ENCODE measurements at places on chromosomes 12 and 14.

DNA sequence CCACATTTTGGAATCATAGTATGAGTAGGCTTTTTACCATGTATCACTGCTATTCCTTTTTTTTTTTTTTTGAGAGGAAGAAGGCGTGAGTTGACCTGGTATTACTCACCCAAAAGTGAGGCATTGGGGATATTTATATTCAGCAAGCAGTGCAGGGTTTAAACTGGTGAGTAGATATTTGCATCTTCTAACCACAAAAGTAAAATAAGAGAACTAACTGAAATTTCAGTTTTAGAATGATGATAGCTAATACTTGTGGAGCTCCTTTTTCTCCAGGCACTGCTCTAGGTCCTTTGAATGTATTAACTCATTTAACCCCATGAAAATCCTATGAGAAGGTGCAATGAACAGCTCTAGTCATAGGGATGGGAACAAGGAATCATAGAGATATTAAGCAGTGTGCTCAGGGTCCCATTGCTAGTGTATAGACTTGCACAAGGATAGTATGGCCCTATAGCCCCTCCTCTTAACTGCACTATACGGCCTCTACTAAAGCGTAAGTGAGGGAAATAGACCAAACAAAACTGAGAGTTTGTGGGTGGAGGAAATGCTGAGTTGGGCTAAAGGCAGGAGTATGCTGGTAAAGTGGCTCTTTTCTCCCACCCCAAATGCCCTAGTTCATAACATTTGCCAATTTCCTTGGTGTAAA is 104.3 kb upstream of the MAX start:
- DNase-seq = no peak

GRCh38 chr14:36524874-36525745 is 5.1 kb upstream of the NKX2-1 start:
- DNase-seq = no peak

GRCh38 chr12:2138871-2139308 is 86.1 kb downstream of the CACNA1C start:
- DNase-seq = no peak

- no peak for DNase-seq
These were observed 16.1 kb upstream of the IFNG start for GRCh38 chr12:68175557-68176061.

DNA sequence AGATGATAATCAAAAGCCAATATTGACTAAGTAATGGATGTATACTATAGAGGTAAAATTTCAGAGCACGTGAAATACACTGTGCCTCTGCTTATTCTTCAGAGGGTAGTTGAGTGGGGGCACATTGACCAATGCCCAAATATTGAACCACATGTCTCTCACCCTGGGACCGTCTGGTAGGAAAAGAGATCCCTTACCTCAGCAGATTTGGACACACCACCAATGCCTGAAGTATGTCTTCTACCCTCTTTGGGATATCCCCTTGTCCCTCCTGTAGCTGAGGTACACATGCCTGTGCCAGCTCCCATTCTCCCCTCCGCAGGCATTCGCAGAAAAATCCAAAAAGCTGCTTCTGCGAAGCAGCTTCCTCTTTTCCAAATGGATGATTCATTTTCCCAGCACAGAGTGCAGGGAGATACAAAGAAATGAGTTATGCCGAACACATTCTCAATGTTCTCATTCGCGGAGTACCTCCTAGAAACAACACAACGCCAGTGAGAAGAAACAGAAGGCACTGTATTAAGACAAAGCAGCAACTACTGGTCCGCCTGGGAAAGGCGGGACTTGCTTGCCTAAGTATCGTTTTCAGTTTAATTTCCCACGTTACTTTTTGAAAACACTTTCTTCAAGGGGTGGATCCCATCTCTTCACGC is 691 bp downstream of the ZFYVE26 start:
- no peak for DNase-seq

- DNase-seq = no peak
These were observed 18.1 kb upstream of the TIGAR start for GRCh38 chr12:4302881-4303280.

GRCh38 chr14:29453045-29453444 is 474.6 kb downstream of the PRKD1 start:
- no peak for DNase-seq

- no peak for DNase-seq
These were observed 34.6 kb upstream of the EVL start for GRCh38 chr14:100030452-100031153.

- no peak for DNase-seq
These were observed 35.8 kb downstream of the BHLHE41 start for GRCh38 chr12:26088998-26089397.

- no peak for DNase-seq
These were observed 12.5 kb upstream of the CRADD start for GRCh38 chr12:93664573-93665138.

- no peak for DNase-seq
These were observed 442.2 kb upstream of the CCDC196 start for GRCh38 chr14:66043921-66044320.

- no peak for DNase-seq
These were observed 40.5 kb downstream of the ESR2 start for GRCh38 chr14:64253672-64254071.

DNA sequence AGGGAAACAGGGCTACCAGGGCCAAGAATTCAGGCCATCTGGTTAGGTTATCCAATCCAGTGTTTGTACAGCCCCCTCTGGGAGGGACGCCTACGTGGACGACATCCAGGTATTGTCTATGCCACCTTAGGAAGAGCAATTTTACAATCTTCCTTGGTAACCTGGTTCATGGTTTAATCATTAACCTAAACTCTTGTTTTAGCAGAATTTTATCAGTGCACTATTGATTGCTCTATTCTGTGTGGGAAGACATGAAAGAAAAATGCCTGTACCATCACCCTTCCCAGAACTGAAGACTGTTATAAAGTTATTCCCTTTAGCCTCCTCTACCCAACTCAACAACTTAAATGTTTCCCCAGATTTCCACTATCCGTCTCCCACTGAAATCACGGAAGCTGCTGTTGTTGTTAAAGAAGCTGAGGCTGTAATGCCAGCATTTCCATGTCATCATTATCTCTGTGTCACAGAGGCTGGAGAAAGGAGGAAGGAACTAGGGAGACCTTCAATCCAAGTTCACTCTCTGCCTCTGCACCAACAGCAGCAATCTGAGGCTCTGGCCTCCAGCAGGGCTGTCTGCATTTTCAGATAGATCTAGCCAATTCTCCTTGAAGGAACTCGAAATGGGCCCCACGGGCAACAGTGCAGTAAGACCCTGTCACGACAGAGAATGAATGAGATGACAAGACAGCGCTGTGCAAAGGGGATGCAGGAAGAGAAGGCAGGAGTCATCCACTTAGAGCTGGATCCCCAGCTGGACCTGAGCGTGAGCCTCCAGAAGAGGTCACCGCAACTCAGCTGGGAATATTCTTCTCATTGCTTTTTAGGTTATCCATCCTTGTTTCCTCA is 183.4 kb upstream of the GZMB start:
- DNase-seq = no peak

DNA sequence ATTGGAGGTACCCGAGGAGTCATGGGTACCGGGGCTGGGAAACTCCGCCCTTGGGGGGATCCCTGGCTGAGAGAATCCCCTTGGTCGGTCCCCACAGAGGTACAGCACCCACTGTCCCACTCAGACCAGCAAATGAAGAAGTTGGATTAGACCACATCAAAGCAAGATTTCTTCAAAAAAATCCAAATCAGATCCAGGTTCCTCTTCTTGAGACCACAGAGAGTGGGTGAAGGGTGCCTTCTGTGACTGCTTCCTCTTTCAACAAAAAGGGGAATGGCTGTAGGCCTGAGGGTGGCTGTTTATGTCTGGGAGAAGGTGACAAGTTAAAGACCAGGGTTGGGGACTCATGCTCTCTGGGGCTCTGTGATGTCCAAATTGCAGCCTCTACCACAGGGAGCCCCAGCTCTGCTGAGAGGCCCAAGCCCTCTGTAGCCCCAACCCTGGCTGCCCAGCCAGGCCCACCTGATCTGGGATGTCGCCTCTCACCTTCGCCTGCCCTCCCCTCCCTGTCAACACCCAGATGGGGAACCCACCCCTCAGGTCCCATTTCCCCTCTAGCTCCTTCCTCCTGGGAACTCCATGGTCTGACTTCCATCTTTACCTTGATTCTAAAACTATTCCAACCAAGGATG is 50.9 kb downstream of the ZFP36L1 start:
- DNase-seq = no peak

DNA sequence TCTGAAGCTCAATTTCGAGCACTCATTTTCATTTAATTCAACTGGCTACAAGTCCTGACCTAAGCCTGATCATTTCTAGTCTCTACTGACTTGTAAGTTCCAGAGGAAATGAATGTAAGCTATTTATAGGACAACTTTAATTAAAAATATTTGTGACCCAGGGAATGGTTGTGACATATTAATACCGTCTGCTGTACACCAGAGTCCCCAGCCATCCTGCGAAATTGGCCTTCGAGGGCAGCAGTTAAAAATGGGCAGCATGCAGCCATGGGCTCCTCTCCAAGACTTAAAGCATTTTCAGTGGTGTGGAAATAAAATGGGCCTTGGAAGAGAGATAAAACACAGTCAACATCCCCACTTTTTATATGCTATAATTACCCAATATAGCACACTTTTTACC is 30.7 kb upstream of the OVCH1 start:
- no peak for DNase-seq

DNA sequence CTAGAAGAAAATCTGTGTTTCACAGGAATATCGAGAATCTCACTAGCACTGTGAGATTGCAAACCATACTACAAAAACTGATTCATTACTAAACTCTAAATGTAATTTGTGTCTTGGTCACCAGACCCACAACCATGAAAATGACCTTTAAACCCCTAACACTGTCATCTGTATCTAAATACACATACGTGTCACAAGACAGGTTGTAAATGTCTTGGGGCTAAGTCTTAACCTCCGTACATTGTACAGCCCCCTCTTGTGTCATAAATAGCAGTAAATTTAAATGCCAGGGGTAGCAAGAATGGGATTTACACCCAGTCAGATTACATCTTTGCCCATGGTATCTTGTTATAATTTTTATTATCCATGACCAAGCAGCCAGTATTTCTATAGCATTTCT is 117.3 kb downstream of the GPR135 start:
- no peak for DNase-seq
